ENCODE measurements at places on chromosomes 16 and 17.

DNA sequence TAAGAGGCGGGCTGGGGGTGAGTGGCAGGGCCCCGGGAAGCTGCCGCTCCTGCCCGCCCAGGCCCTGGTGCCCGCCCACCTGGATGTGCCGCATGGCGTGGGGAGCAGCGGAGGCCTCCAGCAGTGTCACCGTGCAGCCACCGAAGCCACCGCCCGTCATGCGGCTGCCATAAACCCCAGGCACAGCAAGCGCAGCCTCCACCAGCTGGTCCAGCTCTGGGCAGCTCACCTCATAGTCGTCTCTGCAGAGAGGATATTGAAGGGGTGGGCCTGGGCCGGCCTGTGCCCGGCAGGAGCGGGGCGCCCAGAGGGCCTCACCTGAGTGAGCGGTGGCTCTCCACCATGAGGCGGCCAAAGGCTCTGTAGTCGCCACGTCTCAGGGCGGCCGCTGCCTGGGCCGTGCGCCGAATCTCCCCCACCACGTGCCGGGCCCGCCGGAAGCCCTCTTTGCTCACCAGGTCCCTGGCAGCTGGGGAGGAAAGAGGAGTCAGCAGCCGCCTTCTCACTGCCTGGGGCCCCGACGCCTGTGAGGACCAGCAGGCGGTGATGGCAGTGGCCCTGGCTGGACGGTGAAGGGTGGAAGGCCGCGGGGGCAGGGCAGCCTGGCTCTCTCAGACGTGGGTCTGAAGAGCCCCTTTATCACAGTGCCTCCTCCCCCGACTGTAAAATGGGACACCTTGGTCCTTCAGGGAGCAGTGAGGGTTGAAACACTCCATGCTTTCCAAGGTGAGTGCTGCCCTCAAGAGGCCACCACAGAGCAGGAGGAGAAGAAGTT lies 6.7 kb downstream of the GALK1 start:
- no peak for DNase-seq

GRCh38 chr17:16255481-16255921 lies 38.5 kb downstream of the PIGL start:
- no peak for DNase-seq

GRCh38 chr17:21089933-21090901 lies 36.5 kb upstream of the DHRS7B start:
- DNase-seq, result no peak

DNA sequence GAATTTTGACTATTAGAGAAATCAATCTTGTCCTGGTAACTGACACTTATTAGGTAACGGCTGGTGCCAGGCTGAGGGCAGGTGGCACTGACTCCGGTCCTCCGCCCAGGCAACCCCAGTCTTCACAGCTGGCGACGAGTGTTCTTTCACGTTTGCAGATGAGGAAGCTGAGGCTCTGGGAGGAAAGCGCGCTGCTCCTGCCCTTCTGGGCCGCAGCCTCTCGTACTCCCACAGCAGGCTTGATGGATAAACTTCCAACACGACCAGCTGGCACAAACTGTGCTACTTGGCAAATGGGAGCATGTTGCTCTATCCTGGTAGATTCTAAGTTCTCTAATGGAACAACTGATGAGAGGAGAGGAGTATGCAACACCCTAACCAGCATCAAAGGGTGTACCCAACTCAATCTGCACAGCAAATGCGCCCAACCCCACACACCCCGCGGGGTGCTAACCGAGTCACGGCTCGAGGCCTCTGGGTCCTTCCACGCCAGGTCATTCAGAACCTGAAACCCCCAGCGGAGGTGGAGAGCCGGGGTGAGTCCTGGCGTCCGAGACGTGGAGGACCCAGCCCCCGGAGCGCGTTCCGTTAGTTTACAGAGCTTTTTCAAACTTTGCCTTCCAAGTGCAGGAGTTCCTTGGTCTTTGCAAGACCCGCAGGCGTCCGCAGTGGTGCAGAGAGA lies 477 bp upstream of the SLC47A1 start:
- DNase-seq, result no peak

- DNase-seq, result no peak
These were observed 6.8 kb downstream of the LDHD start for GRCh38 chr16:75109732-75110243.

- DNase-seq, result no peak
These were observed 1470.1 kb upstream of the GOT2 start for GRCh38 chr16:60204181-60204580.

- no peak for DNase-seq
These were observed 2.1 kb upstream of the USP32 start for GRCh38 chr17:60393840-60394723.

GRCh38 chr17:21294321-21295035 lies 10.0 kb downstream of the MAP2K3 start:
- DNase-seq, result no peak

- no peak for DNase-seq
These were observed 24.8 kb upstream of the MPRIP start for GRCh38 chr17:17017343-17018014.

All from activated T-helper 2 cell treated with anti-CD3 and anti-CD28 coated beads, Interferon-gamma antibody, Interleukin-2, Interleukin-4, amounts not matched to agents 10 μg/mL and 5 μg/mL and 100 μg/mL, durations not matched to agents 14 hours and 24 hours and 36 hours (primary cell).